ENCODE measurements at places on chromosomes 12 and 14. TPM values are rescaled to one million over a fixed set of nuclear protein-coding genes. Genes with fewer than 3 reads are reported as not detected.

DNA sequence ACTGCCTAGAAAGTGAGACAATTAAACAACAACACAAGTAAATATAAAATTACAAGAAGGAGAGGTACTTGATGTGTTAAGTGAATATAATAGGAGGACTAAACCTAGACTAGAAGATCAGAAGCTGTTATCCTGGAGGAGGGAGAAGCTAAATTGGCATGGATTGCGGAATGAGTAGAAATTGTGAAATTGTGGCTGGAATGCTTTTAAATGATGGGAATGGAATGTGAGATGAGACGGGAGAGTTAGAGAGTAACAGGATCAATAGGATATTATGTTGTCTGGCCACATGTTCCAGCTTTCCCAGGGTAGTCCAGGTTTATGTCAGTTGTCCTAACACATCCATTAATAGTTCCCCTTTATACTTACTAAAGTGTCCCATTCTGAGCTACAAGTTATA, 44.0 kb upstream of the CPNE8 start:
- H3K27ac ChIP-seq = no peak overlapping the region
- H3K4me3 ChIP-seq = no peak overlapping the region
- no peak for DNase-seq
- peaks cover 2% of the 10 kb centered on the region for H3K27me3 ChIP-seq

- no peaks in the 10 kb centered on the region for H3K27me3 ChIP-seq
- no peak for DNase-seq
- H3K36me3 ChIP-seq = no peaks in the 10 kb centered on the region
- H3K4me1 ChIP-seq = no peaks in the 10 kb centered on the region
- H3K27ac ChIP-seq = no peak overlapping the region
These were observed 72.3 kb downstream of the SRGAP1 start for GRCh38 chr12:63916561-63917476.

- no peak for DNase-seq
- no peaks in the 10 kb centered on the region for H3K4me1 ChIP-seq
- H3K27ac ChIP-seq = no peak overlapping the region
- H3K4me3 ChIP-seq = no peak overlapping the region
These were observed 242.7 kb downstream of the ATXN7L3B start for GRCh38 chr12:74780182-74780849.

The FOXG1 gene
- not detected for total RNA-seq

- H3K27me3 ChIP-seq = no peaks in the 10 kb centered on the region
- no peaks in the 10 kb centered on the region for H3K36me3 ChIP-seq
- DNase-seq = no peak
- no peak overlapping the region for H3K27ac ChIP-seq
- no peak overlapping the region for H3K4me3 ChIP-seq
These were observed 176.1 kb downstream of the BCAT1 start for GRCh38 chr12:24772813-24773212.

GRCh38 chr12:10276774-10277173, 30.9 kb upstream of the KLRD1 start:
- H3K4me3 ChIP-seq = no peak overlapping the region
- no peak for DNase-seq
- H3K27ac ChIP-seq = no peak overlapping the region
- no peaks in the 10 kb centered on the region for H3K4me1 ChIP-seq
- no peaks in the 10 kb centered on the region for H3K36me3 ChIP-seq
- H3K27me3 ChIP-seq = no peaks in the 10 kb centered on the region

DNA sequence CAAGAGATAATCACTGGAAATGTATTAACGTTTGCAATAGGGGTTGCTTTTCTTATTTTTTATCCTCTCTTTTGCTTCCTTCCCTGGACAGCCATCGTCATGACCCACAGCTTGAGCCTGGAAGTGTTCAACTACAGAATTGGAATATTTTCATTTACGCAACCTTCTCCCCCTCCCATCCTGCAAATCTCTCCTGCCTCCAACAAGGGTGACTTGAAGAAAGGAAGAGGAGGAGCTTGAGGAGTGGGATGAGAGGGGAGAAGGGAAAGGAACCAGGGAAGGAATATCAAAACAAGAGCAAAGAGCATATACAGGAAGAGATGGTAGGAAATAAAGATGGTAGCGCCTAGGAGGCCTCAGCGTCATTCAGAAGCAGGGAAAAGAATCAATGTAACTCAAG, 1.6 kb upstream of the MANSC4 start:
- peaks cover 9% of the 10 kb centered on the region for H3K4me1 ChIP-seq
- H3K4me3 ChIP-seq = no peak overlapping the region
- H3K27me3 ChIP-seq = no peaks in the 10 kb centered on the region
- no peak overlapping the region for H3K27ac ChIP-seq

GRCh38 chr12:42119085-42119633, 25.5 kb downstream of the GXYLT1 start:
- H3K27me3 ChIP-seq = no peaks in the 10 kb centered on the region
- DNase-seq = no peak
- H3K36me3 ChIP-seq = peaks cover 4% of the 10 kb centered on the region
- no peaks in the 10 kb centered on the region for H3K4me1 ChIP-seq
- H3K27ac ChIP-seq = no peak overlapping the region

The KRT7 gene
- total RNA-seq = 8.0 TPM

- H3K27ac ChIP-seq = peak overlapping the region; percentile 76
- no peaks in the 10 kb centered on the region for H3K27me3 ChIP-seq
- H3K4me3 ChIP-seq = peak overlapping the region; percentile 85
- H3K4me1 ChIP-seq = peaks cover 69% of the 10 kb centered on the region
- DNase-seq = peak; percentile 57
These were observed 574 bp downstream of the GLRX5 start for GRCh38 chr14:95535226-95536021.

DNA sequence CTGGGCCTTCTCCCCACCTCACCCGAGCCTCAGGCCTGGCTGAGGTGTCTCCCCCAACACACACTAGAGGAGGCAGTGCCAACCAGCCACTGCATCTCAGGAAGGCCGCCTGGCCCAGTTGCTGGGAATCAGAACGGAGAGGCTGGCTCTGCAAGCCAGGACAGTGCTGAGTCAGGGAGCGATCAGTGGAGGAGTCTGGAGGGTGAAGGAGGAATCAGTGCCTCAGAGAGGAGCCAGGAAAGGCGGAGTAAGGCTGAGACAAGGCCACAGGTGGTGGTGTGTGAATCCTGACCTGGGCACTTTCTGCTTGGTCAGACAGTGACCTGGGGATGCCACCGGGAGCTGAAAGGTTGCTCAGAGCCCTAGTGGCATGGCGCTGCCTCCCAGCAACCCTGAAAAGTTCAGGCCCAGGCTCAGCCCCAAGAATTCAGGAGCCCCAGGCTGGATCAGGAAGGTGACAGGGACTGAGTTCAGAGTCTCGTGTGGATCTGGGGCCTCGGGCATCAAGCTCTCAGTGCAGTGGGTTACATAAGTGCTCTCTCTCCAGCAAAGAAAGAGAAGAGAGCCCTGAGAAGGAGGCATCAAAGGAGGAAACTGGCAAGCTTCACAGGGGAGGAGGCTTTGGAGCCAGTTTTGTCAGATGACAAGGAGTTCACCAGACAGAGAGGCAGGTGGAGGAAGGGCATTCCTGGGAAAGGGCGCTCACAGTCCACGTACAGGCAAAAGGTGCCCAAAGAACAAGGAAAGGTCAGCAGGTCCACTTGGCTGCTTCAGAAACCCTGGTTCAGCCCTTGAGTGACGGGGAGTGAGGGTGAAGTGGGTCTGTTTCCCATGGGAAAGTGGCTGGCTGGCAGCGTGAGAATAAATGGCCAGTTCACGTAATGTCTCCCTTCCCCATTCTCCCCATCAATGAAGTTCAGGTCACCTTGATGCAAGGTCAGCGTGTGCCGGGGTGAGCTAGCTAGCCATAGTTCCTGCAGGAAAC, 87.8 kb downstream of the ZFP36L1 start:
- peaks cover 15% of the 10 kb centered on the region for H3K4me1 ChIP-seq
- DNase-seq = no peak
- H3K4me3 ChIP-seq = no peak overlapping the region
- H3K27me3 ChIP-seq = no peaks in the 10 kb centered on the region
- no peaks in the 10 kb centered on the region for H3K36me3 ChIP-seq
